Amniotic epithelial cell (primary cell): ENCODE measurements at places on chromosomes 13 and 19.
A peak's percentile ranks its signal among the peaks of the same experiment; 100 is the strongest.

DNA sequence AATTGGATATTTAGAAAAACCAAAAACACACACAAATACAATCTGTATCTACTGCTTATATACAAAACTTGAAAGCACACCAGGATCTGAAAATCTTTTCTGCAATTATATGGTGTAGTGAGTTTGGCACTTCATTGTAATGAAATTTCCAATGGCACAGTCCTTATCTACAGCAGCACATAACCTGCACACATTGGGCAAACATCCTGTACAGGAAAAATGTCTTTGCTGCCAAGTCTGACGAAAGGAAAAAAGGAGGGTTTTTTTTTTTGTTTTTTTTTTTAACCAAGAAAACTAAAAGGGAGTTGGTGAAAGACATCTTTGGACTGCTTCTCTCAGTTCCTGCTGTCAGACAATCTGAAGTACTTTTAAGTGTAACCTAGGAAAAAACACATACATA, 107.8 kb downstream of the FOXO1 start:
- DNase-seq, result no peak

DNA sequence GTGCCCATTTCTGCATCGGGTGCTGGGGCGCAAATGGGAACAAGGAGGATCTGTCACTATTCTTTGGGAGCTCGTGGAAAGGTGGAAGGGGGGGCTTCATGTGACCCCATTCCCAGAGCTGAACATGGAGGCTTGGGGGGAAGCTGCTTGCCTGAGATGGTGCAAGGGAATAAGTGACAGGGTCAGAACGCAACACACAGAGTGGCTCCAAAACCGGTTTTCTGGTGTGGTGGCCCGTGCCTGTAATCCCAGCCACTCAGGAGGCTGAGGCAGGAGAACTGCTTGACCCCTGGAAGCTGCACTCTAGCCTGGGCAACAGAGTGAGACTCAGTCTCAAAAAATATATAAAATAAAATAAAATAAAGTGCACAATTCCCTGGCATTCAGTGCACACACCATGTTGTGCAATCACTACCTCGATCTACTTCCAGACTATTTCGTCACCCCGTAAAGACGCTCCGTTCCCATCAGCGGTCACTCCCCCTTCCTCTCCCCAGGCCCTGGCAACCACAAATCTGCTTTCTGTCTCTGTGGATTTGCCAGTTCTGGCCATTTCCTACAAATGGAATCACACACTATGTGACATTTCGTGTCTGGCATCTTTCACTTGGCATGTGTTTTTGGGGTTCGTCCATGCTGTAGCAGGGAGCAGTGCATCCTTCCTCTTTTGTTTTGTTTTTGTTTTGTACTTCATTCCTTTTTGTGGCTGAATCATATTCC, 18.2 kb upstream of the COMP start:
- DNase-seq, result peak; percentile 96

GRCh38 chr13:103908911-103909310, 842.7 kb upstream of the SLC10A2 start:
- DNase-seq, result no peak

DNA sequence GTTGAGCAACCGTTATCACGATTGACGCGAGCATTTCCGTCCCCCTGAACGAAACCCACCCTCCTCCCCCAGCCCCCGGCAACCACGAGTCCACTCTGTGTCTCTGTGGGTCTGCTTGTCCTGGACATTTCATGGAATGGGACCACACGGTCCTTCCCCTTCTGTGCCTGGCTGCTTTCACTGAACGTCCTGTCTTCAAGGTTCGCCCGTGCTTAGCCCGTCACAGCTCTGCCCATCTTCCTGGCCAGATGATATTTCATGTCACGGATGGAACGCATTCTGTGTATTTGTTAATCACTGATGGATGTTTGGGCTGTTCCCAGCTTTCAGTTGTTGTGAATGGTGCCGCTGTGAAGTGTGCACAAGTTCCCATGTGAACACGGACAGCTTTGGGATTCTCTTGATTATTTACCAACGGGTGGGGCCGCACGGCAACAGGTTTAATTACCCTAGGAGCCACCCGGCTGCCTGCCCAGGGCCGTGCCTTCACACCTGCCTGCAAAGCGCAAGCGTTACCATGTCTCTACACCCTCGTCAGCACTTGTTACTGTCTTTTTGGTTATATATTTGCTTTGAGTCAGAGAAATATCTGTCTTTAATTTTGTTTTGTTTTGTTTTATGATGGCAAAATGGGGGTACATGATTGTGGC, 42.5 kb downstream of the RASA3 start:
- DNase-seq, result no peak

DNA sequence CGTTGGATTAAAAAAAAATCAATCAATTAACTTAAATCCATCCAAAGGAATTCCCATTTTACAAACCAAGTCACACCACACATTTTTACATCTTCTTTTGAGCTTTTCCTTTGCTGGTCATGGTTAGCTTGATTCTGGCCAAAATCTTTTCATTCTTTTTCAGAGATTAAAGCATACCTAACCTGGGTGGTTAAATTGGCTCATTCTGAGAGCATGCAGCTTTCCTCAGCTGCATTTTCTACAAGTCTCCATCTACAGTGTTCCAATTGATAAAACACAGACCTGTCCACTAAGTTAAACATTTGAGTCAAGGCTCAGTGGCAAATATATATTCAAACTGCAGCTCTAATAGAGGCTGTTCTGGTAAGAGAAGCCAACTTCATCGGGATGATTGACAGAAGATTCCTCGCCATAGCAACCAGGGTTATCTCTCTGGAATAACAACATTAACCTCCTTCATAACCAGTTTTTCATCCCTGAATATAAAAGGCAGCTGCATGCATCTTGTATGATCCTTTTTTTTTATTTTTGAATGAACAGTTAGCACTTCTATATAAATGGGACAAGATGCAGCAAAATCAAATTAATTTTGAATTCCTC, 106.2 kb downstream of the DNAJC15 start:
- peak; percentile 31 for DNase-seq

GRCh38 chr19:30631033-30631370, 258.8 kb downstream of the ZNF536 start:
- DNase-seq, result no peak

- no peak for DNase-seq
Observed at GRCh38 chr19:46063201-46063600, 22.4 kb upstream of the IGFL4 start.
